ENCODE measurements at places on chromosomes 13 and 19. TPM values are rescaled to one million over a fixed set of nuclear protein-coding genes. Genes with fewer than 3 reads are reported as not detected.

IGFL3 gene
- total RNA-seq: not detected

- DNase-seq: no peak
Observed at GRCh38 chr13:32838945-32839344, 177.3 kb upstream of the KL start.

DNA sequence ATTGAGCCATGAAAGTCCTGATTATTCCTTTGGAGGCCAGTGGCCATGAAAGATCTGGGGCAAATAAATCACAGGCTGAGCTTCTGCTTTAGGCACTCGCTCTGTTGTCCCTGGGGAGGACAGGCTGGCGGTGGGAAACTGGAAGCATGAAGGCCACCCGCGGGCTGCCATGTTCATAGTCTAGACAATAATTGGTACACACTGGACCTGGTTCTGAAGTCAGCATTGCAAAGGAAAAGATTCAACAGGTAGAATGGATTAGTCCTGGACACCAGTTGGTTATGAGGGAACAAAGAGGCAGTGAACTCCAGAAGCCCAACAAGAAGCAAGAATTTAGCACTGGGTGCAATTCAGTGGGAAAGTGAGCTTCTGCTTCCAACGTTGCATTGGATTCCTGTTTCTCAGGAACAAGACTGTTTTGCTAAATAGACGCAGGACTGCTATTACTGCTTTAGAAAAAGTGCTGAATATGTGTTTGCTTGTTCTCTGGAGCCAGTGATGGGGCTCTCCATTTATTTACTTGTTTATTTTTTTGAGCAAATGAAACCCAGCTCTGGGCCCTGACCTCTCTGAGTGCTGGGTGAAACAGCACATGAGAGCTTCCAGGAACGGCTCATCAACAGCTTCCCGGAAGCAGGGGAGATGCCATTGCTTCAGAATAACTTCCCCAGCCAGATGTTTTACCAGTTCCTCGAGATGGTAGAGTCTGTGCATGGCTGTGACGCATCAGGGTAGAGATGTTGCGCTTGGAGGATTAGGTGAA lies 336.4 kb downstream of the ZNF536 start:
- DNase-seq: no peak

- DNase-seq: no peak
Observed at GRCh38 chr13:38888309-38888708, 102.3 kb downstream of the STOML3 start.

GNG14 gene
- not detected for total RNA-seq

DNA sequence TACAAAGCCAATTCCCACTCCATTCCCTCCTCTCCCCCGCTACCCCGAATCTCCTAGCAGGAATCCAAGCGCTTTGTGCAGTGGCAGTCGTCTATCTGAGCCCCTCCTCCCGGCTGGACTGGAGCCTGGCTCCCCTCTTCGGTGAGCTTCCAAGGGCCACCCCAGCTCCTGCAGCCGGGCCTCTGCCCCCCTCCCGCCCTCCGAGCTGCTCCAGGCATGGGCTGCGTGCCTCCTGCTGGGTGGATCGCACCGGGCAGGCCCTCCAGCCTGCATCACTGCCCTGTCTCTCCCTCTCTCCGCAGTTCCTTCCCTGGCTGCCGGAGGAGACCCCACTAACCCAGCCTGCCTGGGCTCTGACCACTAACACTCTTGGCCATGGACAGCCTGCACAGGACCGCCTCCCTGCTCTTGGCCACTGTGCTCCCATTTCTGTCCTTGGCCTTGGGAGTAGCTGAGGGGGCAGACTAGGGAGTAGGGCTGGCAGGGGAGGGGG lies 12.9 kb upstream of the LENG8 start:
- DNase-seq: no peak

DNA sequence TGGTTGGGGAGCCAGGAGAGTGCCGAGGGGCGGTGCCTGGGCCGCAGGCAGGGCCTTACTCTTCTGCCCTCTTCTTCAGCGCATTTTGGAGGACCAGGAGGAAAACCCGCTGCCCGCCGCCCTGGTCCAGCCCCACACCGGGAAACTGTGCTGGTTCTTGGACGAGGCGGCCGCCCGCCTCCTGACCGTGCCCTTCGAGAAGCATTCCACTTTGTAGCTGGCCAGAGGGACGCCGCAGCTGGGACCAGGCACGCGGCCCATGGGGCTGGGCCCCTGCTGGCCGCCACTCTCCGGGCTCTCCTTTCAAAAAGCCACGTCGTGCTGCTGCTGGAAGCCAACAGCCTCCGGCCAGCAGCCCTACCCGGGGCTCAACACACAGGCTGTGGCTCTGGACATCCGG lies 9.4 kb downstream of the PGLS start:
- DNase-seq: no peak

ZNF723 gene
- total RNA-seq: not detected

- no peak for DNase-seq
Observed at GRCh38 chr13:32423592-32423991, 4.3 kb downstream of the N4BP2L1 start.

- no peak for DNase-seq
Observed at GRCh38 chr13:44969551-44970484, 19.5 kb downstream of the NUFIP1 start.

DNA sequence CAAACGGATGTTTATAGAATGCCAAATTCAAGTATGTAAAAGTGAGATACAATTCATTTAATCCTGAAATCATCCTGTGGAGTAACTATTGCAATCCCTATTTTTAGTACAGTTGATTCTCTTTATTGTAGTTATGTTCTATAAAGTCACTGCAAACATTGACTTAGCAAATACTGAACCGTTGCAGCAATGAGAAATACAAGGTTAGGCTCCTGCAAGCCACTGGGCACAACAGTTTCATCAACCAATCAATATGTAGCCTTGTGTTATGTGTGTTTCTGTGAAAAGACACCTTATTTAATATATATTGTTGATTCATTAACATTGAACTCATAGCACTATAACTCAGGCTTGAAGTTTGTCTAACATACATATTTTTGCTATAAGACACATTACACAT lies 174.4 kb downstream of the DCT start:
- DNase-seq: no peak

DNA sequence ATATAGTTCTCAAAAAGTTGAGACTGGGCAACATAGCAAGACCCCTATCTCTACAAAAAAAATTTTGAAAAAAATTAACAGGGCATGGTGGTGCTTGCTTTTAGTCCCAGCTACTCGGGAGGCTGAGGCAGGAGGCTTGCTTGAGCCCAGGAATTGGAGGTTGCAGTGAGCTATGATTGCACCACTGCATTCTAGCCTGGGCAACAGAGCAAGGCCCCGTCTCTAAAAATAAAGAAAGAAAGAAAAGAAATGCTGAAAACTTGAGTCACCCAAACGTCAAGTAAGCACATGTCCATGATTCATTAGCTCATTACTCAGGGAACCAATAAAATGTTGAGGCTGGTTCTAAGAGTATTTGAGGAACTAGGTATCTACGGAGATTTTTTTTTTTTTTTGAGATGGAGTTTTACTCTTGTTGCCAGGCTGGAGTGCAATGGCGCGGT lies 33.9 kb upstream of the SEMA6B start:
- DNase-seq: no peak
